ENCODE measurements at places on chromosomes 7 and 10. TPM values are rescaled to one million over a fixed set of nuclear protein-coding genes. Genes with fewer than 3 reads are reported as not detected.

GRCh38 chr7:31004393-31004792, 40.6 kb downstream of the GHRHR start:
- no peak for DNase-seq

ACTL6B gene
- total RNA-seq, result not detected

KLF14 gene
- not detected for total RNA-seq

POLR2J3 gene
- total RNA-seq, result 36.6 TPM

DNA sequence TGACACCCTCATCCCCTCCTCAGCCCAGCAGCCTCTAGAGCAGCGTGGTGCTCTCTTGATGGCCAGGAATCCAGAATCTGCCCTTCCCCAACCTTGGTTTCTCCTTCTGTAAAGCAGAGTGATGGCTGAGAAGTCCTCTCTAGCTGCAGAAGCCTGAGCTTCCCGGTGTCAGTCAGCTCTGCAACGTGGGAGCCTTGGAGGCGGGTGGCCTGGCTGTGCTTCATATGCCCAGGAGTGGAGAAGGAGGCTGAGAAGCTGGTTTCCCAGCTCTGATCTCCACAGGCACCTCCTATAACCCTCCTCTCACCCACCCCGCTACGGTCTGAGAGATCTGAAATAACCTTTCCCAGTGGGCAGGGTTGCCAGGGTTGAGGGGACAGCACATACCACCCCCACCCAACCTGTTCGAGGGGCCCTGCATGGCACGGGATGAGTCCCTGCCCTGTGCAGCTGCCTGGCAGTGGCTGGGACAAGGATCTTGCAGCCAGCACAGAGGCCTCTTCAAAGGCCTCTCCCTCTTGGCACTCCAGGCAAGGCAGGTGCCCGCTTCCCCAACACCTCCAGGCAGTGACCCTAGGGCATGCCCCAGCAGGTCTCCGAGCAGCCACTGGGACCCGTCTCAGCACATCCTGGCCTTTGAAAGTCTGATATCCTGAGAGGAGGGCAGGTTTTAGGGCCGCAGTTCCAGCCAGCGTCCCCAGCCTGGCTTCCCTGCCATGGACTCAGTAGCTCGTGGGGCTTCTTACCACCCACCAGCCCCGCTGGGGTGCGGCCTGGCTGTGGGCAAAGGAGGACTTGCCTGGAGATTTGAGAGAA, 18.3 kb upstream of the SLC29A3 start:
- DNase-seq, result peak; percentile 75

GRCh38 chr10:23344241-23344841, at the start of gene C10orf67:
Gene C10orf67 (minus strand): TSS chr10:23344797. CDS start chr10:23344774, 23 bp downstream.
- peak; percentile 43 for DNase-seq

GRCh38 chr7:116171094-116171493, 39.2 kb upstream of the TES start:
- no peak for DNase-seq

DNA sequence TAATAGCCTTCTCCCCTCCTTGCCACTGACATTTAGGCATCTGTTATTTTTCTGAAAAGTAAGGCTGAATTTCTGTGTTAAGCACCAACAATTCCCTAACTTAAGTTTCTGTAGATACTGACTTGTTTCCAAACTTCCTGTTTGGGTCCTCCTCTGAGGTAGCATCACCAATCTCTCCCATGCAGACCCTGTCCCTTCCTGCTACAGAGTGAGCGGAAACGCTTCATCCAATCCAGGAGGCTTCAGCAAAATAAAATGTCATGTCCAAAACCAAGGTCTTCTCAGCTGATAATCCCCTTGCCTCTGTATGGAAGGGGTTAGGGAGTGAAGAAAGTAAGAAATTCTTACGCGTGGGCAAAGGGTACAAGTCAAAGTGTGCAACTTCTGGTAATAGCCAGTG, 29.9 kb downstream of the XPNPEP1 start:
- no peak for DNase-seq

GRCh38 chr10:75466886-75467285, 35.5 kb downstream of the LRMDA start:
- DNase-seq, result peak; percentile 49

DNA sequence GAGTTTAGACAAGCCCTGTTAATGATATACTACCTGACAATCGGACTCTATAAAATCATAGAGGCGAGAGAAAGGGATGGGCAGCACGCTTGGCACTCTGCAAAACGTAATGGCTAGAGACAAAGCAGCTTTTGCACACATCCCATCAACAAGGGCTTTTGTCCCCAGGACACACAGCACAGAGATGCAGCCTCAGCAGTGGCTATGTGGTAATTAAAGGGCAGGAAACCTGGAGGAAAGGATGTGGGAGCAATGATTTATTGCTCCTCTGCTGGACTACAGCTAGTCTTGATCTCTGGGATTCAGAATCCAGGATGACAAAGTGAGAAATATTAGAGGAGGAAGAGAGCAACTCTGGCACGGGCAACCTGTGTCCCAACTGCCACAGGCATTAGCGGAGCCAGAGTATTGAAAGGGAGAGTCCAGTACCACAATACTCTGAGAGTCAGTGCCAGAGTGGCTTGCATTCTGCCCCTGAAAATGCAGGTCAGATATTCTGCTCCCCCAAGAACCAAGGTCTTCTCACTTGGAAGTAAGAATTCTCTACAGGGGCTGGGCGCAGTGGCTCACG, 96.5 kb downstream of the ARMH3 start:
- DNase-seq, result no peak

DNA sequence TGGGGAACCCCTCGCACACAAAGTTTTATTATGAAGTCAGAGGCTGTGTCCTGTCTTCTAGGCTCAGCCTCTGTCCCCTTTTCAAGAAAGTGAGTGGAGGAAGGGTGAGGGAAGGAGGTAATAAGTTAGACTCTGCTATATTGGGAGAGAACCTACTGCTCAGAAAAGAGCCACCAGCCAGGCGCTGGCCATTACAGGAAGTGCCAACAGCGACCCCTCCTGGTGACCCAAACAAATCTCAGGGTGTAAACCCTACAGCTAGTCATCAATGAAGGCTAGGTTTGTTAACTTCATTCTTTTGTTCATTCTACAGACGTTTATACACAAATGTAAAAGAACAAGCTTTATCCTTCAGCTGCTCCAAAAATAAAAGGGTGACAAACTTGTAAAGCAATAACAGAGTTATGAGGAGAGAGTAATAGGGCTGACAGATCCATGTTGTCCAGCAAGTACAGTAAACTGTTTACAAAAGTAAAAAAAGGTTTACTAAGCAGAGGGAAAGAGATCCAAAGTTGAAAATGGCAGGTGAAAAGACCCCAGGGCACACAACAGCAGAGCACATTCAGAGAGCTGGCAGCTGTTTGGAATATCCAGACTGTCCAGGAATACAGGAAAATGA, 82.7 kb downstream of the FAM204A start:
- peak; percentile 9 for DNase-seq

- DNase-seq, result no peak
Measured at GRCh38 chr7:144653449-144653848, 182.4 kb downstream of the TPK1 start.

DNA sequence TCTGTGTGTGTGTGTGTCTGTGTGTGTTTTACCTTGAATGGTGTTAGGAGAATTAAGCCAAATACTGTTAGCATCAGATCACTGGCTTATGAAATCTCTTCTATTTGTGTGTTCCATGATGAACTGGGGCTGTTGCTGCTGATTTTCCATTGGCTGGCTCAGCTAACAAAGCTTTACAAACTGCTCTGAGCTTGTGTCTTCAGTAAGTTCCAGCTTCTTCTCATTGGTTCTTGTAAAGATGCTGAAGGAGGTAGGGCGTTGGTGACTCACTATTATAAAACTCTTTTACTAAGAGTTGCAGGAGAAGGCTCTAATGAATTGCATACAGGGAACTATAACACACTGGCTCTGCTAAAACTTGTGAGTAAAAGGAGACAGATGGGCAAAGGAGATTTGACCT, 136.4 kb upstream of the PRKCQ start:
- peak; percentile 32 for DNase-seq

ANKRD2 gene
- total RNA-seq, result not detected

RELN gene
- total RNA-seq, result 0.03 TPM

DNA sequence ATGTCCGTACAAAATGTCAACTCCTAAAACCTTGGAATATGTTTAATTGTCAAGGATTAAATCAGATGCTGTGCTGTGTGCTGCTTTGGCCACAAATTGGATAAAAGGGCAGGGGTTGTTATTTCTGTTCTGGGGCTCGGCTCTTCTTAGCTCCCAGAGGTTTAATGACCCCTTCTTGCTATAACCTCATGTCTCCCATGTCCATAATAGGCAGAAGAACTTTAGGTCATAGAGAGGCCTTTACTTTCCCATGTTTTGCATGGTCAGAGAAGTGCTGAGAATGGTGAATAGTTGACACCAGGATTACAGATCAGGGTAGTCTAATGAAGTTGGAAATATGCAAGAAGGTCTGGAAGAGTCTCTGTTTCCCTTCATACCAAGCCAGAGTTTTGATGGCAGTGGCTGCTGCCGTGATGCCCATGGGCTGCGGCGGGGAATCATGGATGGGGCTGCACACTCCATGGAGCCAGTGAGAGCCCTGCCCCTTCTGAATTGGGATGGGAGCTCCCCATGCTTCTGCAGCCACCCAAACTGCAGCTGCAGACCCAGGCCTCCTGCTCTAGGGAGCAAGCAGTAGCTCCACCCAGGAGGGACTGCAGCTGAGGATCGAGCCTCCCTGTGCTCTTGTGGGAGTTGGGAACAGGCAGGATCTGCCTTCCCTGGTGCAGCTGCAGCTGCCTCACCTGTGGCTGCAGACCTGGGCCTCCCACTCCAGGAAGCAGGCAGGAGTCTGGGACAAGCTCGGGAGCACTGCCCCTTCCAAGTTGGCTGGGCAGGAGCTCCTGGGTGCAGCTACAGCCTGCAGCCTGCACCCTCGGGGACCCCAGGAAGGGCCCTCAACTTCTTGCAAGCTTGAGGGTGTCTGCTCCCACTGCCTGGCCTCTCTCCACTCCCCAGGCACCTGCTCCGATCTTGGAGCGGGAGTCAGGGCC, 23.1 kb upstream of the STEAP4 start:
- DNase-seq, result no peak

GRCh38 chr10:104246976-104247375, 7.7 kb upstream of the GSTO1 start:
- peak; percentile 80 for DNase-seq

SPDYE9 gene
- total RNA-seq, result 0.17 TPM

- DNase-seq, result peak; percentile 64
Measured at GRCh38 chr10:101301111-101301731, 52.7 kb upstream of the BTRC start.

GRCh38 chr10:43318976-43319960, 52.2 kb upstream of the FXYD4 start:
- no peak for DNase-seq

DNA sequence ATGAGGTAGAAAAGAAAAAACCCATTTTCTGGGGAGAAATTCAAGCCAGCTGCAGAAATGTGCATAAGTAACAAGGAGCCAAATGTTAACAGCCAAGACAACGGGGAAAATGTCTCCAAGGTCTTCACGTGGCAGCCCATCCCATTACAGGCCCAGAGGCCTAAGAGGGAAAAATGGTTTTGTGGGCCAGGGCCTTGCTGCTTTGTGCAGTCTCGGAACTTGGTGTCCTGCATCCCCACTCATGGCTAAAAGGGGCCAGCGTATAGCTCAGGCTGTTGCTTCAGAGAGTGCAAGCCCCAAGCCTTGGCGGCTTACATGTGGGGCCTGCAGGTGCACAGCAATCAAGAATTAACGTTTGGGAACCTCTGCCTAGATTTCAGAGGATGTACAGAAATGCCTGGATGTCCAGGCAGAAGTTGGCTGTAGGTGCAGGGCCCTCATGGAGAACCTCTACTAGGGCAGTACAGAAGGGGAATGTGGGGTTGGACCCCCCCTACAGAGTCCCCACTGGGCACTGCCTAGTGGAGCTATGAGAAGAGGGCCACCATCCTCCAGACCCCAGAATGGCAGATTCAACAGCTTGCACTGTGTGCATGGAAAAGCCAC, 9.0 kb downstream of the ORC5 start:
- no peak for DNase-seq

DNA sequence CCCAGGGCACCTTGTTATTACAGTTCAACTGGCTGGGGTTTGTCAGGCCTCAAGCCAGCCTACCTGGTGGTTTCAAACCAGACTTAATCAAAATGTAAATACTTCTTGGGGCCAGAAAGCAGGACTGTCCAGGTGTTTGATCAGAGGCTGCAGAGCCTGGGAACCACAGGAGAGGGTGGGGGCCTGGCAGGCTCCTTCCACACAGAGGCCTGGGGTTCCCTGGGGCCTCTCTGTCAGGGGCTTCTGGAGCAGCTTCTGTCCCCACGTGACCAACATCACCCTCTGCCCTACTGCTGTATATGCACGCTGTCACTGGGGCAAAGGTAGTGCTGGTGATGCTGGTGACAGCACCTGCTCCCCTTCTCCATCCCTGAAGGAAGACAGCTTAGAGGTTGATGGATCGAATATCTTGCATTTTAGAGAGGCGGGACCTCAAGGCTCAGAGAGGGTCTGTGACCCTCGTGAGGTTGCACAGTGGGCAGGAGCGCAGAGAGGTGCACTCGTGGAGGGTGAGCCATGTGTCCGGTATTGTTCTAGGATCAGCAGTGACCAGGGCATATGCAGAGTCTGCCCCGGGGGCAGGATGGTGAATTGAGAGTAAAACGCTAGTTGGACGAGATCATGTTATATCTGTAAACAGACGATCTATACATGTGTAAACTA, 95.4 kb downstream of the GRK5 start:
- DNase-seq, result no peak

MMD2 gene
- not detected for total RNA-seq

- DNase-seq, result peak; percentile 34
Measured at GRCh38 chr7:32068411-32069101, 1.7 kb downstream of the PDE1C start.

PAPOLB gene
- under 0.01 TPM for total RNA-seq

DNA sequence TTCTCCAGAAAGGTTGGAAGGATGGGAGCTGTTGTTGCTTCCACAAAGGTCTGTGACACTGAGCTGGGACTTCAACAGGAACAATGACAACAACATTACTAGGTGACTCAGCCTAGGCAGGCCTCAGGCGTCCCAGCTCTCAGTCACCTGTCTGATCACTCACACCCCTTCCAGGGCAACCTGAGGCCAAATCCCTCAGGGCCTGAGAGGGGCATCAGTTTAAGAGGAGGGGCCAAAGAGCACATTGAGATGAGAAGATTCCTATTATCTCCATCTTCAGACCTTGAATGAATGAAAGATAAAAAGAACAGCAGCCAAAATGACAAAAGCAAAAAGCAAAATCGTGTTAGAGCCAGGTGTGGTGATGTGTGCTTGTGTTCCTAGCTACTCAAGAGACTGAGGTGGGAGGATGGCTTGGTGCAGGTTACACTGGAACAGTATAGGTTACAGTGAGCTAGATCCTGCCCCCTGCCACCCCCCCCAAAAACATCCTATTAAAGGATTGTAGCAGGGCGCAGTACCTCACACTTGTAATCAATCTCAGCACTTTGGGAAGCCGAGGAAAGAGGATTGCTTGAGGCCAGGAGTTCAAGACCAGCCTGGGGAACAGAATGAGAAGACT, at the start of gene ATG9B:
ATG9B (minus strand) TSS at position 60 of the 622 bp plus-strand sequence. CDS start 71 bp downstream, outside the sequence.
- DNase-seq, result peak; percentile 36

DNA sequence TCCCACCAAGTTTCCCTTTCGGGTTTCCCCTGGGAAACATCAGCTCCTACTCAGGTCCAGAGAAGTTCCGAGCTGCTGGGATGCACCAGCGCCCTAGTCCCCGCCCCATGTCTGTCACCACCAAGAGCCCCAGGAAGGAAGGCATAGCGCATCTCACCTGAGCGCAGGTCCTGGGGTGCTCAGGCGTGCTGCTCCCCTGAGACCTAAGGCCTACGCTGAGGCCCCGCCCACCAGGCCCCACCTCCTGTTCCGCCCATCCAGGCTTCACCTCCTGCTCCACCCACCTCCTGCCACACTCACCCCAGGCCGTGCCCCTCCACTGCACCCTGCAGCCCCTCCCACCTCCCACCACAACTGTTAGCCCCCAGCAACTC, 1.2 kb upstream of the TFR2 start:
- DNase-seq, result no peak
